Mesothelial cell of epicardium (in vitro differentiated cells): ENCODE measurements at places on chromosomes 16 and 17. TPM values are rescaled to one million over a fixed set of nuclear protein-coding genes. Genes with fewer than 3 reads are reported as not detected.

- peak; percentile 82 for DNase-seq
- H3K4me3 ChIP-seq, result no peak overlapping the region
- H3K27ac ChIP-seq, result peak overlapping the region; percentile 44
- H3K4me1 ChIP-seq, result peaks cover 27% of the 10 kb centered on the region
Observed at GRCh38 chr17:50841949-50842354, 6.6 kb downstream of the WFIKKN2 start.

- DNase-seq, result no peak
- peaks cover 23% of the 10 kb centered on the region for H3K4me1 ChIP-seq
- no peak overlapping the region for H3K4me3 ChIP-seq
- no peak overlapping the region for H3K27ac ChIP-seq
Observed at GRCh38 chr16:65776639-65777183, 589.8 kb upstream of the CDH5 start.

DNA sequence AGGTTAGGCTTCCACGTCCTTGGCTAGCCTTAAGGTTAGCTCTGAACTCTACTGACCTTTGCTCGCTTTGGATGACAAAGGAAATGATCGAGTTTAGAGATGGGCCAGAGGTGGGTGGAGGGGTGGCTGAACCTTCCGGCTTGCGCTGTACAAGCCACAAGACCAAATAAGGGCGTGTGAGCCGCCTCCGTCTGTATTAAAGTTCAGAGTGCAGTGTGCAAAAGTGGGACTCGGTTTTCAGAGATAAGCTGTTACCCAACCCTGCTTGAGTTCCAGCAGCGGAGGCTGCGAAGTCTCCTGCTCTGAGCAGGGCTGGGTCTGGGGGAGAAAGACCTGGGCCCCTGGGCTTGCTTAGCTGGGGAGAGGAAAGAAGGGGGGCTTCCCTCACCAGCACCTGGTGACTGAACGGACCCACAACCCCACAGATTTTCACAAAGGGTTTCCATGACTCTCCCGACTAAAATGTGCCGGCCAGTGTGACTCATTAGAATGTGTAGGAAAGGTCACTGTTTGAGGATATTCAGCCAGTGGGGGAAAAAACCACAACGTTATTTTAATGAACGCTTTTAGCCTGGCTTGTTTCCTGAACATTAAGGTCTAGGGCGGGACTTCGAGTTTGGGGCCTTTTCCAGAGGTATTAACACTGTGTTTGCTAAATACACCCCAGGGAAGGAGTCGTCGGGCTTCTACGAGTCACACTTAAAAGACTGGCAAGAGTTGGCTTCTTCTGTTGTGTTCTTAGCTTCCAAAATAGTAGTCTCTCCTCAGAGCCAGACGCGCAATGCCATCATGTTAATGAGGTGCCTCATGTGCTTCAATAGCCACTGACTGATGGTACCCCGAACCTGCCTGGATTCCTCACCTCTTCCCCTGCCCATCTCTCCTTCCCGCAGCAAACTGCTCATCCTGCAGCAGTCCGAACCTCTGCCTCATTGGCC is 67.0 kb downstream of the CENPV start:
- no peak for DNase-seq
- H3K4me3 ChIP-seq, result peak overlapping the region; percentile 36
- peaks cover 33% of the 10 kb centered on the region for H3K4me1 ChIP-seq
- H3K36me3 ChIP-seq, result no peaks in the 10 kb centered on the region
- H3K27me3 ChIP-seq, result no peaks in the 10 kb centered on the region
- peak overlapping the region; percentile 98 for H3K27ac ChIP-seq

GRCh38 chr16:86874141-86874540 is 295.8 kb downstream of the FOXL1 start:
- H3K4me3 ChIP-seq, result no peak overlapping the region
- DNase-seq, result no peak
- no peak overlapping the region for H3K27ac ChIP-seq
- peaks cover 3% of the 10 kb centered on the region for H3K36me3 ChIP-seq

The AIPL1 gene
- total RNA-seq, result not detected in 3 replicates

GRCh38 chr17:40956401-40957254 is 10.1 kb downstream of the KRT39 start:
- H3K27ac ChIP-seq, result peak overlapping the region; percentile 96
- peak overlapping the region; percentile 3 for H3K4me3 ChIP-seq
- peaks cover 69% of the 10 kb centered on the region for H3K4me1 ChIP-seq
